ENCODE measurements at places on chromosomes 2 and 18. TPM values are rescaled to one million over a fixed set of nuclear protein-coding genes. Genes with fewer than 3 reads are reported as not detected.

EGR4 gene
- not detected for total RNA-seq

CIB4 gene
- total RNA-seq = not detected

GPR17 gene
- 0.35 TPM for total RNA-seq

REG3A gene
- total RNA-seq = not detected

DES gene
- total RNA-seq = 31,720 TPM

SPAST gene
- 14.7 TPM for total RNA-seq

IL36RN gene
- total RNA-seq = not detected

KLHL41 gene
- total RNA-seq = 13.9 TPM

NPHP1 gene
- 10.6 TPM for total RNA-seq

IL1RN gene
- 32.9 TPM for total RNA-seq

EFHD1 gene
- total RNA-seq = 22.5 TPM

DPYSL5 gene
- not detected for total RNA-seq

DUSP28 gene
- 4.0 TPM for total RNA-seq

EVA1A gene
- not detected for total RNA-seq

PJVK gene
- total RNA-seq = 3.8 TPM

CD226 gene
- 0.66 TPM for total RNA-seq

GALNT5 gene
- total RNA-seq = under 0.01 TPM

TCF23 gene
- not detected for total RNA-seq

UGT1A5 gene
- not detected for total RNA-seq

ARHGAP25 gene
- 2.2 TPM for total RNA-seq

FHL2 gene
- total RNA-seq = 150 TPM

FIGLA gene
- not detected for total RNA-seq

CD302 gene
- 60.0 TPM for total RNA-seq

LRRTM4 gene
- total RNA-seq = 0.27 TPM

TEKT4 gene
- total RNA-seq = not detected
